ENCODE measurements at places on chromosomes 7 and 10.

DNA sequence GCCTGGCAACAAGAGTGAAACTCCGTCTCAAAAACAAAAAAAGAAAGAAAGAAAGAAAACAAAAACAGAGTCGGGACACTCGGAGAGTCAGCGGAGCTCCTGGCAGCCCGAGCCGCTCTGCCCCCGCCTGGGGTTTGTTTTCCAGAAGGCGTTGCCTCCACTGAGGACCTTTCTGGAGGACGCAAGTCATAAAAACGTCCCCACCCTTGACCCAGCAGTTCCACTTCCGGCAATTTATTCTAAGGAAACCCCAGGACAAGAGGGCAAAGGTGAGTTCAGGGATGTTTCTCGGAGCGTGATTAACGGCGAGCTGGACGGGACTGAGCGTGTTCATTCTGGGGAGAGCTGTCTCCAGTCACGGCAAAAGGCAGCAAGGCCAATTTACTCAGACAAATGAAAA is 27.0 kb upstream of the SUN1 start:
- DNase-seq = no peak

- DNase-seq = no peak
These were observed 112.2 kb downstream of the CYTH3 start for GRCh38 chr7:6160191-6160623.

DNA sequence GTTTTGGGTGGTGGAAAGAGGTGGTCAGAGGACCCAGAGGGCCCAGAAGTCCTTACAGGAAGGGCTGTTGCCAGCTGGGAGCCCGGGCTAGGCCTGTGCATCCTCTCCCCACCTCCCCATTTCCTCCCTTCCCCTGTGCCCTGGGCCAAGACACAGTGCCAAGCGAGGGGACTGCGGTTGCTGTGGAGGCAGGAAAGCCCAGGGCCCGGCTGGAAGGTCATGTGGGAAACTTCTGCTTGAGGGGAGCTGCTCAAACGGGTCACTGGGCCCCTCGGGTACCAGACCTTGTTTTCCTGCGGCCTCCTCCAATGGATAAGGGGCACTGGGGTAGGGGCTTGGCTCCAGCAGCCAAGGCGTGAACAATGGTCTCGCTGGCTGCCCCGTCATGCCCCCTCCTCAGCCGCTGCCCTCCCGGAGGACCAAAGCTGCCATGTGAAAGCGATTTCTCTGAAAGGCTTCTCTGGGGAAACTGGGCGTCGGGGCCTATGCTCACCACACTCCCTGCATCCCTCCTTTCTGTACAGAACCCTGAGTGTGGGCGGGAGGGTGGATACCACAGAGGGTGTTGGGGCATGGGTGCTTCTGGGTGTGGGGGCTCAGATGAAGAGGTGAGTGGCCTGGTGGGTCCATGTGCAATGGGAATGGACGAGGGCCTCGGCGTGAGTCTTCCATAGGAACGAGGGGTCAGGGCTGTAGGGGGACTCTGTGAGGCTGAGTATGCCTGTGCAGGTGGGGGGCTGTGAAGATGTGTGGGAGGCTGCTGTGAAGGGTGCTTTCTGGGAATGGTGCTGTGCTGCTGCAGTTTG is 135.3 kb downstream of the PTPN20 start:
- no peak for DNase-seq

GRCh38 chr10:127408112-127408710 is 140.9 kb upstream of the NPS start:
- DNase-seq = no peak

- DNase-seq = no peak
These were observed 33.4 kb upstream of the HGF start for GRCh38 chr7:81803267-81803666.

DNA sequence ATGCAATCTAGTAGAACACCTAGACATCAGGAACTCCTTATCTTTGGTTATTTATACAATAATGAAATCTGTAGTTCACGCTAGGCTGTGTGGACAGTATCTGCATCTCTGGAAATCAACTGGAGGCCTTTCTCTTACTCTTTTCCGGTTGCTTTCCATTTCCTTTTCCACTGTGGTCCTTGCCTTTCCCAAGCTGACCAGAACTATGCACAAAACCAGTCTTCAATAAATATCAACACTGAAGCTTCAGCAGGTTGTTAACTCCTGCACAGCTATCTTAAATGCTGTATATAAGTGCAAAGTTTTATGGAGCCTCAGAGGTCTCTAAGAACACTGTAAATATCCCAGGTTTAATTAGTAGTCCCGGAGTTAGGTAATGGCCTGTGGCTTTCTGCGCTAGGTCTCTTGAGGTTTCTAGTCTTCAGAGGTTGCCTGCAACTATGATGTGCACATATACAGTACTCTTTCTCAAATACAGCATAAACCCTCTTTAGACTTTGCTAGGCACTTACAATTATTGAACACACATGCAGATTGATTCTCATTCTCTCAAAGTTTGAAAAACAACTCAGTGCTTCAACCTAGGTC is 2.4 kb downstream of the KLLN start:
- DNase-seq = no peak

DNA sequence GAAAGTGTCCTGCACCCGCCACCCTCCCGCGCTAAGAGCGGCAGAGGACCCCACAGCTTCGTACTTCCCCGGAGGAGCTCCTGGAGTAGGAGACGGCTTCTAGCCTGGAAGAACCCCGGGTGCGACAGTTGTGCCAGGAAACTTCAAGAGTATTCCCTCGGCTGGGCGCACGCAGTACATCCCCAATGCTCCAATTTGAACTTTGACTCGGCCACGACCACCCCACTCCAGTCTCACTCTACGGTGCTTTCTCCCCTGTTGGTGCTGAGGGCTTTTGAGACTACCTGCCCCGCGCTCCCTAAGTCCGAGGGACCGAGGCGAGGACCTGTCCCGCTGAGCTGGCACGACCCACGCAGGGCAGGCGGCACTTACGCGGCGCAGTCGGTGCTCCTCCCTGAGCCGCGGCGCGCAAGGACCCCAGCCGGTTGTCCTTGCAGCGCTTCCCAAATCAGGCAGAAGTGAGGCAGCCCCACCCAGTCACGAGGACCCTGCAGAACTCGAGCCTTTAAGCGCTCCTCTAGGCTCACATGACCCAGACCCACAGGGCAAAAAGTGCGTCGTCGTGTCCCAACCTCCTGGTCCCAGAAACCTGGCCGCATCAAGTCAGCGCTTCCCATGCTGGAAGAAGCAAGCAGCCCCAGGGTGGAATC is at the start of gene CPVL:
CPVL (minus strand) TSS at position 481 of the 650 bp plus-strand sequence. CDS start 25,476 bp downstream, outside the sequence.
- no peak for DNase-seq

GRCh38 chr7:48171202-48171601 is at the start of gene ABCA13:
TSS of gene ABCA13 (plus strand) at chr7:48171458. CDS start at chr7:48171484, 26 bp downstream.
- DNase-seq = no peak

- no peak for DNase-seq
These were observed 257.6 kb upstream of the NPY start for GRCh38 chr7:24026351-24026750.

DNA sequence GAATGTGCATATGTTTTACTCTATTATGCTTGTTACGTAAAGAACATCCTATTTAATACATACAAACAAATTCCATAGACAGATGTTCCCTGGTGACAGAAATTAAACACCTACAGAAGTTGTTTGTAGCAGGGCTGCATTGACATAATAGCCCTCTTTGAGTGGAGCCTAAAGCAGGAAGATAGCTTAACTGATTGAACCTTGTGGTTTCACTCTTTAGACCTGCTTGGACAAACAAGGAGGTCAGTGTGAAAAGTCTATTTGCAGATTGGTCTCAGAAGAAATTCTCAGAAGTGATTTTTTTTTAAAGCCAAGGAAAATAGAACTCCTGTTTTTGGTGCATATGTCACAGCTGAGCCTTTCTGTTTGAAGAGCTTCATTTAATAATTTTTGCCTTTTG is 121.3 kb downstream of the PPP1R9A start:
- DNase-seq = no peak

GRCh38 chr10:53675177-53675576 is 902.6 kb upstream of the MBL2 start:
- DNase-seq = no peak

GRCh38 chr10:70007116-70007820 is 45.4 kb upstream of the MACROH2A2 start:
- no peak for DNase-seq

DNA sequence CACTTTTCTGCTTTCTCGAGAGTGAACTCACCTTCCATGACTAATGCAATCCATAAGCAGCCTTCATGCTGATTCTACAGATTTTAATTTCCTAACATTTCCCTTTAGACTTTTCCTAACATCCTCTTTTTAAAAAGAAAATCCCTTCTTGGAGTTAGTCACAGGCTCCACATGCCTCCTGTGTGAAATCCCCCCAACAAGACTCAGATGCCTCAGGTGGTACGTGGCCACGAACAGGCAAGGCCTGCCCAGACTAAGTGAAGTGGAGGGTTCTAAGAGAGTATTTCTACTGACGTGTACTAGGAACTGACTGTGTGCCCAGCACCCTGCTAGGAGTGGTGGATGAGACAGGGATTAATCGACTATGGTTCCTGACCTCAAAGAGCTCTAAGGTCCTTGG is 125.9 kb upstream of the HPS1 start:
- no peak for DNase-seq

DNA sequence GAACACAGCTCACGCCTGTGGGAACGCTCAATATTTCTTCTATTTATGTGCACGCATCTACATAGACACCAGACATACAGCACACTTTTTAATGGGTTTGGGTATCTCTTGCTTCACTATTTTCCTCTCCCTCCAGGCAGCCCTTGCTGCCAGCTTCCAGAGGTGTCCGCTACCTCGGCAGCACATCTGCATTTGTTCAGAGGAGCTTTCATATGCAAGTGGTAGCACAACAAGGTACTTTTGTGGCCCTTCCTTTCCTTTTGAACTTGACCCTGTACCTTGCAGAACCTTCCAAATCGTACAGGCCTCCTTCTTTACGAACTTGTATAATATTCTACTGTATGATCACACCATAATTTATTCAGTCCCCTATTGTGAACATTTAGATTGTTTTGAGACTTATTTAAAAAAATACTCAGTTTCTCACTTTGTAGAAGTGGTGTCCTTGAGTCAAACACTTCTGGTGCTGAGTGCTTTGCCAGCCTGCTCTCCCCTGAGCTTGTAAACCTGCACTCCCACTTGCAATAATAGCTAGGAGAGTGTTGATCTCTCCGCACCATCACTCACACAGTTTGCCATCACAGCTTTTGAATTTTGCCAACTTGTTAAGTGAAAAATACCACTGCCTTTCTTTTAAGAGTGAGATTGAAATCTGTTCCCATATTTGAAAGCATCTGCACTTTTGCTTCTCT is 106.0 kb upstream of the ZNF32 start:
- no peak for DNase-seq

DNA sequence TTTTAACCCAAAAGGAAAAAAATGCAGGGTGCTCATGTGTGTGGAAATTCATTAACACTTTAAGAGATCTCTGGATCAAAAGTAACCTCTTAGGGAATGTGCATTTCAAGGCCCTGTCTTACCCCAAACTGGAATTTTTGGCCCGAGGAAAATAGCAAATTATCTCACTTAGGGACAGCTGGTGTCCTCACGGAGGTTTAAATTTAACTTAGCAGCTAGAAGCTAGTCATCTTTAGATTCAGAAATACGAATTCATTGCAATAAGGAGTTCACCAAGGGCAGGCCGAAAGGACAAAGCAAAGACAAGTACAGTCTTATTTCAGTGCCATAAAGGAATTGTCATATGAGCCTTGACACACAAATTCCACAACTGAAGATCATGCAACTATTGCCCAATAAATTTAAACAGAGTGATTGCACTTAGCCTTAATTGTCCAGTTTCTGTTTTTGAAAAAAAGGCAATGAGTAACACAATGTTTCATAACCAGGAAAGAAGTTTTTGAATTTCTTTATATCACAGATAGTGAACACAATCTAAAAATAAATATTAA is 22.4 kb upstream of the SEMA3C start:
- no peak for DNase-seq

GRCh38 chr10:114395366-114396022 is 8.8 kb downstream of the AFAP1L2 start:
- no peak for DNase-seq

DNA sequence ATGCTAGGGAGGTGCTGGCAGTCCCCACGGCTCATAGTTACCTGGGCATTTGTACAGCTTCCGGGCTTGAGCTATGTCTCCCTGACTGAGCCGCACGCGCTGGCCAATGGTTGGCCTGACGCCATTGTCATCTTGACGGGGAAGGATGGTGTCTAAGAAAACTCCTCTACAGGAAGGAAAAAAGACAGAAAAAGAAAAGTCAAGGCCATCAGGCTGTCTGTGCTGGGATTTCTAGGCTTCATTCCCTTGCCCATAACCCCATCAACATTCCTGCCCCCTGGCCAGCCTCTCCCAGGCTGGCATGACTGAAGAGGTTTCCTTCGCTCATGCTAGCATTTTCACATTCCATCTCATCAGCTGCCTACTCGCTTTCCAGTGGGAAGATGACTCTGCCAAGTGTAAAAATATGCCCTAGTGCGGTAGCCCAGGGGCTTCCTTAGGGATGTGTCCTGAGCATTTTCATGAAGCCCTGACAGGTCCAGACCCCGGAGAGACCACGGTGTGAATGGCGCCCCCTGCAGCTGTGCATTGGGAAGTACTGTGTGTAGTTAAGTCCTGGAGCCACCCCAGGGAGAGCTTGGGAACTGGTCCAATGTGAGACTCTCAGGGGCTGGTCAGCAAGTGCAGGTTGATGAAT is 54.5 kb upstream of the OPALIN start:
- DNase-seq = no peak

DNA sequence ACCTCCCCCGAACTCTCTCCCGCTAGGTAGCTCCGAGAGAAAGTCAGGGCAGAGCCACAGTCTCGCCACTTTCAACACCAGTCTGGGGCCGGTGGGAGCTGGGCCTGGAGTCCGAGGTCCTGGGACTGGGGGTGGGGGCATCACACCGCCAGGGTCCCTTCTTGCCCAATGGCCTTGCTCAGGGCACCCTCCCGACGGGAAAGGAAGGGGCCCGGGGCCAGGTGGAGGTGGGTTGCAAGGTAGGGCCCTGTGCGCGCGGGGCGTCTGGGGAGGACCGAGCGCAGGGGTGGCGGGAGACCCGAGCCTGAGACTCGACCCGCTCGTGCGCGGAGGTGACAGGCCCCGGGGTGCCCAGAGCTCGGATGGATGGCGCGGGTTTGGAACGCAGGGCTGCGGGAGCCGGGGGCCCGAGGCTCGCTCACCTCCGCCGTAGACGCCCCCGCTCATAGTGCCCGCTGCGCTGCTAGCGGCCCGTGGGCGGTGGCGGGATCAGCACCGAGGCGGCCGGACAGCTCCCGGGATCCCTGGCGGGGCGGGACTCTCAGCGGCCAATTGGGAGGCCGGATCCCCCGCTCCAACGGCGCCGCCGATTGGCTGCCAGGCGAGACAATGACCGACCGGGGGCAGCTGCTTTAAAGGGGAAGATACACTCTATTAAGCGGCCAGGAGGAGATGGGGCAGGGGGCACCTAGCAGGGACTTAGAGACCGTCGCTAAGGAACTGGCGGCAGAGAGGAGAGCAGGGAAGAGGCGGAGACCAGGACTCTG is at the start of gene ACTL6B:
ACTL6B (minus strand) TSS at position 541 of the 767 bp plus-strand sequence; CDS start at position 447, 94 bp downstream.
- DNase-seq = peak; percentile 56
